GM23338 (cell line): ENCODE measurements at places on chromosomes 6 and 20. TPM values are rescaled to one million over a fixed set of nuclear protein-coding genes. Genes with fewer than 3 reads are reported as not detected.
A peak's percentile ranks its signal among the peaks of the same experiment; 100 is the strongest.

Gene SERINC3
- 18.1 and 18.6 TPM in 2 replicates for polyA plus RNA-seq

Gene CCDC170
- 0.03 and 0.18 TPM in 2 replicates for polyA plus RNA-seq

DNA sequence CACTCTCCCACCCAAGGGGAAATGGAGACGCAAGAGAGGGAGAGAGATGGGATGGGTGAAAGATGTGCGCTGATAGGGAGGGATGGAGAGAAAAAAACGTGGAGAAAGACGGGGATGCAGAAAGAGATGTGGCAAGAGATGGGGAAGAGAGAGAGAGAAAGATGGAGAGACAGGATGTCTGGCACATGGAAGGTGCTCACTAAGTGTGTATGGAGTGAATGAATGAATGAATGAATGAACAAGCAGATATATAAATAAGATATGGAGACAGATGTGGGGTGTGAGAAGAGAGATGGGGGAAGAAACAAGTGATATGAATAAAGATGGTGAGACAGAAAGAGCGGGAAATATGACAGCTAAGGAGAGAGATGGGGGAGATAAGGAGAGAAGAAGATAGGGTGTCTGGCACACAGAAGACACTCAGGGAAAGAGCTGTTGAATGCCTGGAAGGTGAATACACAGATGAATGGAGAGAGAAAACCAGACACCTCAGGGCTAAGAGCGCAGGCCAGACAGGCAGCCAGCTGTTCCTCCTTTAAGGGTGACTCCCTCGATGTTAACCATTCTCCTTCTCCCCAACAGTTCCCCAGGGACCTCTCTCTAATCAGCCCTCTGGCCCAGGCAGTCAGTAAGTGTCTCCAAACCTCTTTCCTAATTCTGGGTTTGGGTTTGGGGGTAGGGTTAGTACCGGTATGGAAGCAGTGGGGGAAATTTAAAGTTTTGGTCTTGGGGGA lies 754 bp downstream of the TNF start:
- DNase-seq: no peak

Gene ZNF311
- polyA plus RNA-seq: 1.5 TPM in 2 replicates

DNA sequence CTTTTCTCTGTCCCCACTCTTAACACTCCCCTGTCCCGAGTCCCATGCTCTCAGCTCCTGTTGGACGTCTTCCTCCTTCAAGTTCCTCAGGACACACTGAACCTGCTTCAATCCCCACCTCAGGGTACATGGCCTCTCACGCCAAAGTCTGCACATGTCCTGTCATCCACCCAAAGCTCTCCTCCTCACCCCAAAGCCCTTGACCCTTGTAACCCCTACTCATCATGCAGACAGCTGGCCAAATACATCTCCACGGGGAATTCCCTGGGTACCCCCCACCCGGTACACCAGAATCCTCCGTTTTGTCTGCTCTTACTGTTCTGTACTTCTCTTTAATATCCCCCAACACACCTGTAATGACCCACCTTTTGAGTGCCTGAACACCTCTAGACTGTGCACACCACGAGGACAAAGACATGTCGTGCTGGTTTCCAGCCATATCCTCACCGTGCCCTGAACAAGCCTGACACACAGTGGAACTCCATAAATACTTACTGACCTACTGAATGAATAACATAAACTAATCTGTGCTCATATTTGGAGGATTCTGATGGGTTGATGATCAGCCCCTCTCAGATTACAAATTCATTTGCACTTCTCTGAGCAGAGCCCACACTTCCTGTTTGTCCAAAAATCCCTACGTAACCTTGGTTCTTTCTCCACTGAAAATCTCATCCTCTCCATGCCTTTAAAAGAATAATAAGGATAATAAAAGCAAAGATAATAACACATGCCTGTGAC lies 66.8 kb upstream of the EYA2 start:
- DNase-seq: no peak

DNA sequence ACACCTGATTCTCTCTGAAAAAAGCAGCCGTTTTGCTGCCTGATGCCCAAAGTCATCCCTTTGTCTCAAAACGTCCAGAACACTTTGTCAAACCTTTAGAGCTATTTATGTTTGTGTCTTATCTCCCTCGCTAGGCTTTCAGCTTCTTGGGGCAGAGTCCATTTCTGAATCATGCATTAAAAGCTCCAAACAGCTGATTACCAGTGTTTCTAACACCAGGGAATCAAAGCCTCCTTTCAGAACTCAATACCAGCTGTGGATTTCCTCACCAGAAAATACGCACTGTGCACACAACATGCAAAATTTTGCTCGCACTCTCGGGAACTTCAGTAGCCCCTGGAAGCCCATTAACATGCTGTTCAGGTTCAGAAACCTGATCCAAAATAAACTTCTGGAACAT lies 333.3 kb downstream of the HACE1 start:
- DNase-seq: no peak

DNA sequence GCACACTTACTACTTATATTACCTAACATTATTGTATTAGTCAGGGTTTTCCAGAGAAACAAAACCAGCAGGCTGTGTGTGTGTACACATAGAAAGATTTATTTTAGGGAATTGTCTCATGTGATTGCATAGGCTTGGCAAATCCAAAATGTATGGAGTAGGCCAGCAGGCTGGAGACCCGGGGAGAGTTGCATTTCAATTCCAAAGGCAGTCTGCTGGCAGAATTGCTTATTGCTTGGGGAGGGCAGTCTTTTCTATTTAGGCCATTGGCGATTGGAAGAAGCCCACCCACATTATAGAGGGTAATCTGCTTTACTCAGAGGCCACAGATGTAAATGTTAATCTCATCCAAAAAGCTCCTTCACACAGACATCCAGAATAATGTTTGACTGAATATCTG lies 157.0 kb downstream of the ADGRG6 start:
- DNase-seq: no peak

GRCh38 chr20:38304845-38305447 lies 990 bp downstream of the BPI start:
- peak; percentile 78 for DNase-seq

DNA sequence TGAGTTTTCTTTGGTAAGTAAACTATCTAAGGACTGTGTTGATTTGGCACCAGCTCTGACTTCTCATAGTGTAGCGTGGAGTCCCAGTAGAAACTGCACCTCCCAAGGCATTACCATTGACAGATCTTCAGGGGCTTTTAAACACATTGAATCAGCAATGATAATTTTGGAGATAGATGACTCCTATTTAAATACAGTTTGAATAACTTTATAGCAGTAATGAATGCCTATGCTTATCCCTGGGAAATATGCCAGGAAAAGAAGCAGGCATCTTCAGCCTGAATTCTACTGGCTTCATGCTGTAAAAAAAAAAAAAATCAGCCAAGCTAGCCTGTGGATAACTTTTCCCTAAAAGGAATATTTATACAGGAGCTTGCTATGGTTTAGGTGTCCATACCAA lies 895.9 kb downstream of the EYS start:
- DNase-seq: no peak

DNA sequence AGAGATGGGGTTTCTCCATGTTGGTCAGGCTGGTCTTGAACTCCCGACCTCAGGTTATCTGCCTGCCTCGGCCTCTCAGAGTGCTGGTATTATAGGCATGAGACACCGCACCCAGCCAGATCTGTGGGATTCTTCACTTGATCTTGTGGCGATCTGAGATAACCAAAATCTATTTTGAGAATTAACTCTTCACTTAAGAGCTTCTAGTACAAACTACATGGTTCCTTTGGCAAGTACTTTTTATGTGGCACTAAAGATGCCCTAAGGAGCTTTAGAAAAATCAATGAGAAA lies 37.8 kb upstream of the TFB1M start:
- no peak for DNase-seq

DNA sequence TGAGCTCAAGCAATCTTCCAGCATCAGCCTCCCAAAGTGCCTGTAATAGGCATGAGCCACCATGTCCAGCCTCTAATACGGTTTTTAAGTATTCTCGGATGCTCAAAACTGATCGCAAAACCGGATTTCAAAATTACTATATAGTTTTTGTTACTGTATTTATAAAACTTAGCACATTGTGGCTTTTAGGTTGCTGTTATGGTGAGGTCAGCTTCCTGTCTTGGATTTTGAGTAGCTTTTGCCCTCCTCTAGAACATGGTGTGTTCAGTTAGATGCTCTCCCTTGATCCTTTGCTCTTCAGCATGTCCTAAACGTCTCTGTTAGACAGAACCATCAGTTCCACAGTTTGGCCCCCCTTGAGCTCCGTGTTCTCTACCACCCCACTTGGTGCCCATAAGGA lies 96.2 kb downstream of the RPP40 start:
- no peak for DNase-seq

GRCh38 chr6:169073311-169073710 lies 180.3 kb downstream of the THBS2 start:
- no peak for DNase-seq

- no peak for DNase-seq
Observed at GRCh38 chr6:34476921-34477320, 11.0 kb downstream of the PACSIN1 start.

Gene TEAD3
- 15.0 and 15.6 TPM in 2 replicates for polyA plus RNA-seq

Gene PRSS35
- polyA plus RNA-seq: 1.7 TPM in 2 replicates

DNA sequence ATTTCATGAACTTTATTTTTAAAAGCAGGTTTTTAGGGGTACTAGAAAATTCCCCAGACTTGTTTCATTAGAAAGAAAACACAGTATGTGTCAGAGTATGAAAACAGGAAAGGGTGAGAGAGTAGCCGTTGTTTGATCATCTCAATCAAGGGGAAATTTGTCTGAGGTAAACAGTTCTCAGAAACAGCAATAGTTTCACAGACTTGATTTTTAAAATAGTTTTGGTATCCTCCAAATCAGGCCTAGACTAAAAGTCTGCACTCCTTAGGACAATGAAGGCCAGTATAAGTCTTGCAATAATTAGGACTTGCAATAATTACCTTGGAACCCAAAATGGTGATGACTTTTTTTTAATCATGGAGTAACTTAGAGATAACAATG lies 176.6 kb upstream of the TAB2 start:
- no peak for DNase-seq

Gene TTLL9
- polyA plus RNA-seq: not detected in 2 replicates

GRCh38 chr6:47262231-47262630 lies 47.5 kb downstream of the TNFRSF21 start:
- no peak for DNase-seq

GRCh38 chr20:16350465-16350864 lies 222.8 kb downstream of the KIF16B start:
- no peak for DNase-seq

Gene VARS2
- 13.7 and 14.2 TPM in 2 replicates for polyA plus RNA-seq

DNA sequence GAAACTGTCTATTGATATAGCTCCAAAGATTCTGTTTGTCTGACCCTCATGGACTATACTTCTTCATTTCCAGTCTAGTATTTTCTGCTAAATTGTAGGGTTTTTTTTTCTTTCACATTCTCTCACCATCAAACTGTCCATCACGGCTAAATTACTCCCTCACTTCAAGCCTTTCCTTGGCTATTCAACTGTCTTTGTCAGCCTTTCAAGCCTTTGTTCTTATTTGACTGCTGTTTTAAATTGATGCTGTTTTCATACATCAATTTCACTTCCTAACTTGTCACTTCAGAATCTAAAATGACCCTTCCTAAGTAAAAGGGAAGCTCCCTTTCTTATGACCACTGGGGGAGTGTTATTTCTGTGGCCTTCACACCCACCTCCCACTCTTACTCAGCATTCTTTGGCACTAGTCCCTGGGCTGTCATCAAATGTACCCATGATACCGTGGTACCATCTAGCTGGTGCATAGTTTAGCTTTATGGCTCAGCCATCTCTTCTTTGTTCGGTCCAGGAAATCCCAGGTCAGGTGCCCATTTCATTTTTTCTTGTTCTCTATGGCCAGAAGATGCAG lies 8.6 kb downstream of the GJA1 start:
- no peak for DNase-seq

DNA sequence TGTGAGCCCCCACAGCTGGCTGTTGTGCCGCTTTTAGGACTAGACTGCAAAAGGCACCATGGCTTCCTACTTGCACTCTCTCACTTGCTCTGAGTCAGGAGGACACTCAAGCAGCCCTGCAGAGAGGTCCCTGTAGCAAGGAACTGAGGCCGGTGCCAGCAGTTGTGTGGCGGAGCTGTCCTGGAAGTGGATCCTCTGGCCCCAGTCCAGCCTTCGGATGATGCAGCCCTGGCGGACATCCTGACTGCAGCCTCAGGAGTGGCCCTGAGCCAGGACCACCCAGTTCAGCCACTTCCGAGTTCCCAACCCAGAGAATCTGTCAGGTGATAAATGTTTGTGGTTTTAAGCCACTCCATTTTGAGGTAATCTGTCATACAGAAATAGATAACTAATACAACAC lies 17.5 kb downstream of the CTCFL start:
- no peak for DNase-seq

DNA sequence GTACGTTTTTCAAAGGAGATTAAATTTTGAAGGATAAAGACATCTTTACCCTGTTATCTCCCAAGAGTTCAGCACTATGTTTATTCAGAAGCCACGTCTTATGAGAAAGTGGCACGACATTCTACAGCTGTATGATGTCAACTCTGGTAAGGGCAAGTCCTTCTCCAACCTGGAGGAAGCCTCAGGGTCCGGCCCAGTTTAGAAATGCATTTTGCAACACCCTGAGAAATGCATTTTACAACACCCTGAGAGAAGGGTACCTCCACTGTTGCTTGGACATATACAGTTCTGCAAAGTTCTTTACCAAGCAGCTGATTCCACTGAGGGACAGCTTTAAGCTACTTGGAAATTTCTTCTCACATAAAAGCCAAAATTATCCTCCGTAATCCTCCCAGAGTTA lies 17.5 kb downstream of the NAPB start:
- no peak for DNase-seq

GRCh38 chr20:48788486-48789072 lies 39.2 kb downstream of the PREX1 start:
- DNase-seq: no peak

Gene PTCRA
- polyA plus RNA-seq: 0.30 TPM in 1 of 2 replicates, not detected in the other

GRCh38 chr6:121393731-121394505 lies 41.5 kb upstream of the GJA1 start:
- DNase-seq: no peak

Gene CRISP2
- polyA plus RNA-seq: 1.1 and 1.2 TPM in 2 replicates

- DNase-seq: peak; percentile 22
Observed at GRCh38 chr6:132931936-132932514, 117.7 kb downstream of the RPS12 start.

Gene C20orf141
- not detected in 2 replicates for polyA plus RNA-seq

Gene CBLN4
- not detected in 2 replicates for polyA plus RNA-seq

GRCh38 chr6:165060720-165061119 lies 248.7 kb downstream of the C6orf118 start:
- DNase-seq: no peak

GRCh38 chr6:133610227-133610840 lies 278.6 kb upstream of the TCF21 start:
- DNase-seq: no peak

DNA sequence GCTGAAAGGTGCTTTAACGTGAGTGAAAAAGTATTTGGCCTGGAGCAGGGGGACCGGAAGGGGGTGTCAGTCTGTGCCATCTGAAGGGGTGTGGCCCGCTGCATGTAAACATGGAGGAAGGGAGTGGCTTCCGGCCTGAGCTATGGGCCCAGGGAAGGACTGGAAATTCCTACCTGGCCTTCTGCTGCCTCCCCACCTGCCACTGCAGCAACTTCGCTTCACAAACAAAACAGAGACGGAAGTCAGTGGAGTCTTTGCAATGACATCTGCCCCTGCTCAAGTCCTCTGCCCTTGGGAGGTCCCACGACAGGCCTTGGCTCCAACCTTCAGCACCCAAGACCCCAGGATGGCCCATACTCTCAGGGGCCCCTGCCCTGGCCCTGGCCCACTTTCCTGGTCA lies 28.1 kb upstream of the FOXP4 start:
- DNase-seq: peak; percentile 81

Gene GGT7
- polyA plus RNA-seq: 19.0 and 24.6 TPM in 2 replicates

GRCh38 chr6:122202576-122203137 lies 196.8 kb upstream of the HSF2 start:
- peak; percentile 25 for DNase-seq

Gene PPP2R5D
- polyA plus RNA-seq: 16.5 and 20.0 TPM in 2 replicates

- DNase-seq: no peak
Observed at GRCh38 chr20:64160526-64161355, 3.5 kb upstream of the MYT1 start.

Gene EPPIN
- polyA plus RNA-seq: 0.23 and 0.78 TPM in 2 replicates
